ENCODE measurements at places on chromosomes 2 and 18.
A peak's percentile ranks its signal among the peaks of the same experiment; 100 is the strongest.

- no peak for DNase-seq
Observed at GRCh38 chr18:44025421-44025820, 655.3 kb upstream of the SETBP1 start.

DNA sequence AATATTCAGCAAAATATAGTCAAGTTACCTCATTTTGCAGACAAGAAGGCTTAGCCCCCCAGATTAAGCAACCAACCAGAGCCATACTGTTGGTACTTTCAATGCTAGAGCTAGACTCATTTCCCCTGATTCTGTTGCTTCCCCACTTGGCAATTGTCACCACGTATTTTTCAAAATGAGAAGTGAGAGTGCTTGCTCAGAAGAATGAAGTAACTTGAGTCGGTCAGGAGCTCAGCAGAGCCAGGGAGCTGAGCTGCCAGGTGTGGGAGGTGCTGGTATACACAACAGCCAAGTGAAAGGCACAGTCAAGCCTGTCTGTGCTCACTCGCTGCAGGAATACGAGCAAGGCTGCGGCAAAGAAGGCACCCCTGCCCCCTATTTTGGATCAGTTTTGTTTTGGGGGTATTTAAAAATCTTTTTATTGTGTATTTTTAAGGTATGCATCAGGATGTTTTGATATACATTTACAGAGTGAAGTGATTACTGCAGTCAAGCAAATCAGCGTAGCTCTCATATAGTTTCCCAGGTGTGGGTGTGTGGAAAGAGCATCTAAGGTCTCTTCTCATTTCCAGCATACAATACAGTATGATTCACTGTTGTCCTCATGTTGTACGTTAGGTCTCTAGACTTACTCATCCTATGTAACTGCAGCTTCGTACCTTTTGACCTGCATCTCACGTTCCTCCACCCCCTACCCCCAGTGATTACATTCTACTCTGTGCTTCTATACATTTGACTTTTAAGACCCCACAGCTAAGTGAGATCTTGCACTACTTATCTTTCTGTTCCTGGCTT lies 62.4 kb downstream of the MRPS9 start:
- DNase-seq = no peak

DNA sequence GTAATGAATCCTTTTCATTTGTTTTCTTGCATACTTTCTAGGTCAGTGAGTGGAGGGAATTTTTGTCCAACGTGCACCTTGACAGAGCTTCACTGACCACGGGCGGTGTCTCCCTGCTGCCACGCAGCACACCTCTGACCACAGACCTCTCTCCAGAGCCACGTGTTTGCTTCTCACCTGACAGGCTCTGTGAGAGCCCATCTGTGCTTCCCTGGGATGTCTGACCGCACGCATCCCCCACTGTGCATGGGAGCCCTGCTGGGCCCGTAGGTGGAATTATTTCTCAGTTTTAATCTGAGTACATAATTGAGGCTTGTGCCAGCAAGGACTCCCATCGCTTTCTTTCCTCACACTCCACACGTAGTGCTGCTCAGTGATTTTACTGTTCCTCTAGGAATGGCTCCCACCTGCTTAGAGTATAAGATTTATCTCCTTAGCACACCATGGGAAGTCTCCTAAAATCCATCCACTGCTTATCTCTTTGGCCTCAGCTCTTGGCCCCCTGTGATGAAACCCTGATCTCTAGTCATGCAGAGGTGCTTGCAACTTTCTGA lies 482.6 kb downstream of the TSN start:
- peak; percentile 12 for DNase-seq

- no peak for DNase-seq
Observed at GRCh38 chr18:5787936-5788335, 107.4 kb downstream of the TMEM200C start.

- DNase-seq = no peak
Observed at GRCh38 chr2:10552871-10553245, 104.7 kb upstream of the ODC1 start.

DNA sequence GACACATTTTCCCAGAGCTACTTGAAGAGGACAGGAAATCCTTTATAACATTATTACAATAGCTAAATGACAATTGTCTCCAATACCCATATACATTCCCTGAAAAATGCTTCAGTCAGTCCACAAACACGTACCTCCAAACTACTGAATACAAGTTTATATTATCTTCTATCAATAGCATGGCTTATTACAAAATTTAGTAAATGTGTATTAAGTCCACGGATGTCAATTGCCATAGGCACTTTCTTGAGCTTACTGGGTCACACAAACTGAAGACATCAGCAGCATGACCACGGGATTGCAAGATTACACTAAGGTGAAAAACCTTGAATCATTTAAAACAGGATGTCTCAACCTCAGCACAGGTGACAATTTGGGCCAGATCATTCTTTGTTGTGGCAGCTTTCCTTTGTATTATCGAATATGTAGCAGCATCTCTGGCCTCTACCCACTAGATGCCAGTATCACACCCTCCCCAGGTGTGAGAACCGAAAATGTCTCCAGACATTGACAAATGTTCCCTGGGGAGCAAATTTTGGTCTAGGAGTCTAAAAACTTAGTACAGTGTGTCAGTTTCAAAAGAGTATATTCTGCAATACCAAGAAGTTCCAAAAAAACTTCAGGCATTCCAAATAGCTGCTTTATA lies 1.4 kb downstream of the MBD2 start:
- no peak for DNase-seq

DNA sequence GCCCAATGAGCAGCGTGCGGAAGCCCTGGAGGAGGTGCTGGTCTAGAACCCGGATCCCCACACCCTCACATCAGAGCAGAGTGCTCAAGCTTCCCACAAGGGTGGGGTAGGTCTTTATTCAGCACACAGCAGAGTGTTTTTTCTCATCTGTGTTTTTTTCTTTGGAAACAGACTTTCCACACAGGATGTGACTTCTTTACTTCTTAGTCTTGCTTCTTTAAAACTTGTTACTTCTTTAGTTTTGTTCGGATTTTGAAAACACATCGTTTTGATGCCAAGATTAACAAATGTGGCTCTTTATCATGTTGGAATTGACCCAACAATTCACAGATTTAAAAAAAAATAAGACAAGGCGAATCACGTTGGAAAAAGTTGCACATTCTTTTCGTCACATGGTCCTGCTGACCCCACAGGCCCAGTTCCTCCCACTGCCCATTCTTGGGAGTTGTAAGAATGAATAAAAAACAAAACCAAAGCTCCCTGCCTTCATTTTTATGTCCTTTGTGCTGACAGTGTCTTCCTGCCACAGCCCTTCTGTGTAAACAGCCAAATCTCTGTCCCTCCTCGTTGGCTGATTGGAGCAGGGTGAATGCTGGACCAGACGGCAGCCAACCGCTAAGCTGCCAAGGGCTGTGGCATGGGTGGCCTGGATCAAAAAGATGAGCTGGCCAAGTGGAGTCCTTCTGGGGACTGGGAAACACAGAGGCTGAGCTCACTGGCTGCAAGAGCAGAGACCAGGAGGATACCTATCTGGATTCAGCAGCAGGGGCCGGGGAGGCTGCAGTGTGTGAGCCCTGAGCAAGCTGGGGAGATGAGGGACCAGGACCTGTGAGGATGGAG lies 81.6 kb downstream of the TWIST2 start:
- DNase-seq = no peak

- no peak for DNase-seq
Observed at GRCh38 chr2:26809876-26810577, 24.2 kb downstream of the CENPA start.
